Stimulated activated CD4-positive, alpha-beta T cell treated with anti-CD3 and anti-CD28 coated beads, Interleukin-12 subunit alpha, Interleukin-12 subunit beta, amount 100 ng/mL, for 4 hours (primary cell): ENCODE measurements at places on chromosomes 6 and 20.
A peak's percentile ranks its signal among the peaks of the same experiment; 100 is the strongest.

- no peak for DNase-seq
These were observed 50.0 kb downstream of the SRC start for GRCh38 chr20:37395921-37396415.

GRCh38 chr6:56963043-56963442, 8.1 kb downstream of the BEND6 start:
- DNase-seq = no peak

DNA sequence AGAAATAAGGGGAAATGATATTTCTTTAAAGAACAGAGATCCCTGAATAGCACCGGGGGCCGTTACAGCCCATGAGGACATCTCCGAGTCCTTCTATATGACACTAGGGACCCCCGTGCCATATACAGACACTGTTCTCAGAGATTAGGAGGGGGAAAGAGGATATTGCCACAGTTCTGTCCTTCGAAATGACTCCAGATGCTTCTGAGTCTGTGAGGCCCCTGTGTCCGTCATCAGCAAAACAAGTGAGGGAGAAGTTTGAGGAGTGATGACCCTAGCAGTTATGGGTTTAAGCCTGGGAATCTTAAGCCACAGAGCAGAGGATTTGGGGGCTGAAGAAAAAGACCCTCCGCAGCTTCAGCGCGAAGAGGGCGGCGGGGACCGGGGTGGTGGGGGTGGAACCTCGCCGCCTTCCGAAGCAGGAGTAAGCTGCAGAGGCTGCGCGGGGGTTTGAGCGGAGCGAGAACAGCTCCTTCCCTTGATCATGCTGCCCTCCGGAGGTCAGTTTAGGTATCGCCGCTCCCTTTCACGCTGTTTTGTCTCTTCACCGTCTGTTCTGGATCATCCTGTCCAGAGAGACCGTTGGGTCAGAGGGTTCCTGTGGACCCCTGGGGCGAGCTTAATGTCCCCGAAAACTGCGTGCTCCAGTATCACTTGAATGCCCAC, 23.6 kb downstream of the VPS52 start:
- DNase-seq = peak; percentile 91

- no peak for DNase-seq
These were observed 933 bp downstream of the KLHL31 start for GRCh38 chr6:53664623-53665022.

GRCh38 chr6:114430534-114431124, 87.8 kb upstream of the HS3ST5 start:
- DNase-seq = no peak

GRCh38 chr6:11484441-11484840, 53.1 kb upstream of the TMEM170B start:
- DNase-seq = no peak

GRCh38 chr20:45818239-45818638, 5.8 kb downstream of the UBE2C start:
- DNase-seq = no peak

DNA sequence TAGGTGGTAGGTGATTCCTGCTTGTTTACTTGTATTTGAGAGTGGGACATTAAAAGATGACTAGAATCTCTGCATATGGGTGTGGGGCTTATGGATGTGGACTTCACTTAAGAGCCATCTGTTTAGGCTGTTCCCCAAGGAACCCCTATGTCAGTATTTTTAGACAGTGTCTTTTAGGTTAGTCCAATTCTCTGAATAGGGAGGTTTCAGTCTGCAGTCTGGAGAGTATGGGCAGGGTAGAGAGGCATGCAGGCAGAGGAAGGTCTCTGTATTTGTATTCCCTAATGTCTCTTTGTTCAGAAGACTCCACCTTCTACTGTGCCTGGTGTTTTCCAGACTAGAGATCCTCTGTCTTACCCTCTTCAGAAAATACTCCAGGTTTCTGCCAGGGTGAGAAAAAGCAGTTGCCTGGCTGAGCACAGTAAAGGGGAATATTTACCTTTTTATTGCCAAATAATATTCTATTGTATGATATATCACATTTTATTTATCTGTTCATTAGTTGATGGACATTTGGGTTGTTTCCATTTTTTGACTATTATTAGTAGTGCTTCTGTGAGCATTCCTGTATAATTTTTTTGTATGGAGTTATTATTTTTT, 19.1 kb downstream of the SLX4IP start:
- no peak for DNase-seq

DNA sequence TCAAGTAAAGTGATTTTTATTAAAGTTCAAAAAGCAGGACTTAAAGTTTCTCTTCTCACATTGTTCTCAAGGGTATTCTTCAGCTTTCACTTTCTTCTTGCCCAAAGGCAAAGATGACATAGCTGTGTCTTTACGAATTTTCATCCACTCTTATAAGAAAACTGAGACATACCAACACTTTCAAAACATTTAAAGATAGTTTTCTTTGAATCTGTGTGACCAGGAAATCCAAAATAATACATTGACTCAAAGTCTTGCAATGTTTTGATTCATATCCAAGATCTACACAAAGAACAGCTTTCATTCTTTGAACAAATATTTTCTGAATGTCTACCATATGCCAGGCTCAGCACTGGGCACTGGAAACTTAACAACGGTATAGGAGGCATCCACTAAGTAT, 117.9 kb downstream of the SIM1 start:
- no peak for DNase-seq

DNA sequence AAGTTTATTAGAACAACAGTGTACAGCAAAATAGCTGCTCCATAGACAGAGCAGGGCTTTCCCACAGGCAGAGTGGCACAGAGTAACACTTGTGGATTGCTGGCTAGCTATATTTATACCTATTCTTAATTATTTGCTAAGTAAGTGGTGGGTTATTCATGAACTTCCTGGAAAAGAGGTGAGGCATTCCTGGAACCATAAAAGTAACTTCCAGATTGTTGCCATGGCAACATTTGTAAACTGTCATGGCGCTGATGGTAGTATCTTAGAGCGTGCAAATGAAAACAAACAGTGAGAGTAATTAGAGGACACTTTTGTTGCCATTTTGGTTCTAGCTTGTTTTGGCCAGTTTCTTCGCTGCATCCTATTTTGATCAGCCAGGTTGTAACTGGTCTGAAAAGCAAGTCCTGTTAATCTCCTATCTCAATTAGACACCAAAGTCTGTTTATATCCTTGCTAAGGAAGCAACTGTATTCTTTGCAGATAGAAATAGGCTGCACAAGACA, 23.9 kb downstream of the DEFB114 start:
- DNase-seq = no peak
